ENCODE measurements at places on chromosomes 4 and X.

DNA sequence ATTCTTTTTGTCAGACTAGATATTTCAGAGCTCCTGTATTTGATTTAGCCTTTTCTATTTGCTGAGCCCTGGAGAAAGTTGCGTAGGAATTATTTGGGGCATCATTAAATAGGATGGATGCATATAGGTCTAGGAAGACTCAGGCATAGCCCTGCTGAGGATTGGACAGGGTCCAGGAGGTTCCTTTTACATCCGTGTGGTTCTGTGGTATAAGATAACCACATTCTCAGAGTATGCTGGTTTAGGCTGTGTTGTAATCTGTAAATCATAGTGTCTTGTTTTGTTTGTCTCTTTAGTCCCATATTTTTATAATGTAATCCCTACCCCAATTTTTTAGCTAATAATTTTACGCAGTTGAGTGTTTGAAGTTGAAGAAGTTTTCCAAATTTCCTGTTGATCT, 513.7 kb downstream of the RPA4 start:
- DNase-seq = no peak

DNA sequence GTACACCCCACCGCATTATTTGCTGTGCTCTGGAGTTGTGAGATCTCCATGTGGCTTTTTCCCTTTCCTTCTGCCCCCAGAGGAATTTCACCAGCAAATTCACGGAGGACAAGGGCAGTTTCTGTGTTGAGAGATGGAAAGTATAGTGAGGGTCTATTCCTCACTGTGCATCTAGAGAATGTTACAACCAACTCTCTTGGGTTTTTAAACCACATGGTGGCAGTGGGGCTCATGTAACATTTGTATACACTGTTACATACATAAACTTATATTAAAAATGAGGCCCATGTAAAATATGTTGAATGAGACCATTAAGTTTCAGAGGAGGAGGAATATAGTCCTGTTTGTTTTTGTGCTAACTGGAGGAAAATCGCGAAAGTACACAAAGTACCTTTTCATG, 909 bp upstream of the PRKG2 start:
- no peak for DNase-seq

GRCh38 chr4:29852537-29852936, 867.6 kb upstream of the PCDH7 start:
- DNase-seq = no peak

GRCh38 chr4:13678186-13678924, 50.8 kb upstream of the BOD1L1 start:
- DNase-seq = no peak

DNA sequence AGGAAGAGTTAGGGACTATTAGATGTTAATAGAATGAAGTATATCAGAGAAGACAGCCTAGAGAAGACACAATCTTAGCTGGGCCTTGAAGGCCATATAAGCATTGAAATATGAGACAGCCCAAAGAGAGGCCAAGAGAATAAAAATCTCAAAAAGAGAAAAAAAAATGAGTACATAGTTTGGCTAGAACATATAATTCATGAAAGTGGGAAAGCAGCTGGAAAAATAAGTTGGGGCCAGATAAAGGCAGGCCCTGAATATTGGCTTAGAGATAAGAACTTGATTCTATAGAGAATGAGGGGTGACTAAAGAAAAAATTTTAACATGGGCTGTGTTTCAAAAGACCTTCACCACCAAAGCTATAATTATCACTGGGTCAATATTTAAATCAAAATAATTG, 7.4 kb upstream of the UTP3 start:
- DNase-seq = no peak

DNA sequence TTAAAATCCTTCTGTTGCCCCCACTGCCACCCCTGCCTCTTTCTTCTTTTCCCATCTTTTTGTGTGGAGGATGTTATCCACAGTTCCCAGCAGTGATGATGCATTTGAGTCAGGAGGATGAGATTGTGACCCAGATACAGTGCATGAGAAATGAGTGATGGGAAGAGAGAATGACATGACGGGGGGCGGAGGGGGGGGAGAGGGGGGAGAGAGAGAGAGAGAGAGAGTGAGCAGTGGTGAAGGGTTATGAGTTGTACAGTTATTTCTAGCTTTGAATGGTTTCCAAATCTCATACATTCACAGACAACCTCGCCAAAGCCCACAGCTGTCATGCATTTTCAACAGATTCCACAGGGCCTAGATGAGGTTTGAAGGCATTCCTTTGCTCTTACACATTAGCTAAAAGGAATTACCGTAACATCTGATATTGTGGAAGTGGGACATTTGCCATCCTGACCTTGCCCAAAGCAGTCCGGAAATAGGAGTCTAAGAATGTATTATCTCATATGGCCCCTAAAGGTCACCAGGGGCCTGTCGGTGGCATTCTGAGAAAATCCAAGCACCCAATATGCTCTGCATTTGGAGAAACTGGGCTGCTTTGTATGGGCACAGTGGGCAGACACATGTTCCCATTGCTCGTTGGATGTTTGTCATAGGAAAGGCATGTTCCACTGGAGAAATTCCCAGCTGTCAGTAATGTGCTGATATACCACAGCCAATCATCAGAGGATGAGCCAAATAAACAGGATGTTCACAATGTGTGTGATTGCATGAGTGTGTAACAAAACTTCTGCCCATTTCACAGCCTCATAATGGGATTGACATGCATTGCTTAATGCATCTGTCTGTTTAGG, 435.8 kb downstream of the SPRY1 start:
- DNase-seq = no peak

GRCh38 chrX:106039920-106040319, 1.4 kb upstream of the SERPINA7 start:
- no peak for DNase-seq

GRCh38 chrX:2320580-2321327, 180.0 kb downstream of the DHRSX start:
- no peak for DNase-seq

DNA sequence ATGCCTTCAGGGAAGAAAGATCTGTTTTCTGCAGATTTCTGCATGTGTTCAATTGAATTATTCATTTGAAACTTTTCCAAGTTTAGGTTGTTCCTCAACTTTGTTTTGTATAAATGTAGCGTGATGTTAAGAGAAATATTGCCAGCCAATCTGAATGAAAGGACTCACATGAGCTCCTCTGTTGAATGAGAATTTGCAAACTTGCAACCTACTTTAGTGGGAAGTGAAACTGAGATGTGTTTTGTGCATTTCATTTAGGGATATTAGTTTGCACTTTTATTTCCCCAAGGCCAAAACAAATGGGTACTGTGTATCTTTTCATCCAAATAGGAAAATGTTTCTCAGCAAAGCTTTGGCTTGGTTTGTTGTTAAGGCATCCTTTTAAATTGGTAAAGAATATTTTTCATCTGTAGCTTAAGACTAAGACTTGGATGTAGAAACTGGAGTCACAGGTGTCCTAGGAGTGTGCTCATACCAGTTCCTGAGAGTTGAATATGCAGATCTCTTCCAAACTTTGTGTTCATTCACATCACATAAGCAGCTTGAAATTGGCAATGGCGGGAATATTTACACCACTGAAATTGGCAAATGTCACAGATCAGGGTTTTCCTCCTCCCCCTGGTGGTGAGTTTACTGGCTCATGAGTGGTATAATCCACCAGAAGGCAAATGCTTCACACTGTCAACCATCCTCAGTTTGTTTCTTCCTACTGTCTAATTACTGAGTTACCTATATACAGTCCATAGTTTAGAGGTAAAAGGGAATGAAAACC, 193.6 kb upstream of the BANK1 start:
- DNase-seq = no peak

DNA sequence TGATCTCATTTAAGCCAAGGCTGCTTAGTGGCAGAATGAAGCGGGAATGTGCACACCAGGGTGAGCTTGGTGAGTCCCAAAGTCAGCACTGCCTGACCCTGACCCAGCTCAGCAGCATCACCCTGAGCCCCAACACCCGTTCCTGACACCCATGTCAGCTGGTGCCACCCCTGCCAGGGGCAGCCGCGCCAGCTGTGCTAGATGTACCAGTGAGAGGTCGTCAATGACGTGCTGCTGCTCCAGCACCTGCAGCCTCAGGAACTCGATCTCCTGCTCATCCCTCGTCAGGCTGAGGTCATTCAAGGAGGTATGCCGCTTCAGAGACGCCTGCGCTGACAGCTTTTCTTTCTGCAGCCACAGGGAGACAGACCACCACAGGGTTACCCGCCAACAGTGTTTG, 61.7 kb upstream of the C4orf50 start:
- DNase-seq = no peak

GRCh38 chrX:112664924-112665323, 14.8 kb downstream of the LHFPL1 start:
- DNase-seq = no peak

DNA sequence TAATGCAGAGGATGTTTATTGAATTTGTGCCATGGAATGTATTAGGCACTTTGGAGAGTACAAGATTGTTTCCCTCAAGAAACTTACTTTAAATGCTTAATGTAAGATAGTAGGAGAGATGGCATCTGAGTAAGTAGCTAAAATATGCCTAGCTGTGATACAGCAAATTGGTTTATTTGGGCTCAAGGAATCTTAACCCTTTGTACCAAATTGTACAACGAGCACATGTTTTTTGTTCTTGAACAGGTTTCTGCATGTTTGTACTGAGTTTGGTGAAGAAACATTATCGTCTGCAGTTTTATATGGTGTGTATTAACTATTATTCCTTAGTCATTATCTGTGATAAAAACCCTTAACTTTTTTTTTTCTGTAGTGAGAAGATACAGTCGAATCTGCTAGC, 48.6 kb downstream of the CDS1 start:
- DNase-seq = no peak

- DNase-seq = no peak
These were observed 156.3 kb downstream of the TMEM164 start for GRCh38 chrX:110159235-110159634.
